M059J (cell line): ENCODE measurements at places on chromosomes 12 and 14.

DNA sequence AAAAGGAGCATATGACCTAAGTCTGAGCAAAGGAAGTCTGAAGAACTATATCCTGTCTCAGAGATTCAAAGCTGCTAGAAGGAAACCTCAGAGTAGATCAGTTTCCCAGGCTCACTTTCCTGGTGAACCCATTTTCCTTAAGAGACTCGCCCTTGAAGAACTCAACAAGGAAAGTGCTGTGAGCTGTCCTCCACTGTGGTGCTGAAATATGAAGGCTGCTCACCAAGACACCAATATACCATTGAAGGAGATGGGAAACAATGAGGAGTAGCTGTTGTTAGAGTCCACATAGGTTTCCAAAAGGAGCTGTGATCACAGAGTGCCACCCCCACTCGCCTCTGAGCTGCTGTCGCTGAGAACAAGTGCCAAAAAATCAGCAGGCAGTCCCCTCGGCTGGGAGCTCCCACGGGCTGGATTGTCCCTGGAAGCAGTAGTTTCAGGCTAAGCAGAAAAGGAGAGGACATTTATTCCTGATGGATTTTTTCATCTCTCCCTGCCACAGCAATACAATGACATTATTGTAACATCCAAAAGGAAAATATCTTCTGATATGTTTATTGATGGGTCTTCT, 282.1 kb downstream of the RPS29 start:
- DNase-seq, result peak; percentile 2

DNA sequence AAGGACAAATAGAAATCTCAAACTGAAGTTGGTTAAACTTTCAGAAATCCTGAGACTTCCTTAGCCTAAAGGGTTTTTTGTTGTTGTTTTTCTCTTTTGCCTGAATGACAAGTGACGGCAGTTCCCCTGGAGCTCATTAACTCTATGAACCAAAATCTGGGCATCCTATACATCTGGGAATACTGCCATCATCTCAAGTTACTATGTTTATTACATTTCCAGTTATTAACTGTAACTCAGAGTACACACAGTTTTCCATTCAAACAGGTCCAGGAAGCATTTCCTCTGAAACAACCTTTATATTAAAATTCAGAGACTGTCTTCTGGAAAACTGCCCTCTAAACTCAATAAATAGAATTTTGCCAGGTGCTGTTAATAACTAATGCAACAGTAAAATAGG, 55.6 kb upstream of the CDKL1 start:
- peak; percentile 42 for DNase-seq

DNA sequence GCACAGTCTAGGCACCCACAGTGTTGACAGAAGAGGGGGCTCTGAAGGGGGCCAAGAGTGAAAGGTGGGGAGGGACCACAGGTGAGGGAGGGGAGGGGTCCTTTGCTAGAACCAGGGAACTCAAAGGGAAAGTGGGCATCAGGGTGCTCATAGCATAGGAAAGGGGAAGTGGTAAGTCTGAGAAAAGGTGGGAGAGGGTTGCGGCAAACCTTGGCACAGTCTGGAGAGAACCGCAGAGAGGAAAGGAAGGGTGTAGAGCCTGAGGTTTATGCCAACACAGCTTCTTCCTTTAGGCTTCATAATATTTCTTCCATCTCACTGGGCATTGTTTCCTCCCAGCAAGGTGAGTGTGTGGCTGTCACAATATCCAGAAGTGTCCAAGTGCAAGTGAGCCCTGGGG, 11.5 kb upstream of the PLEK2 start:
- DNase-seq, result no peak

GRCh38 chr12:57127726-57128518, at the start of gene LRP1:
Gene LRP1, plus strand, starts transcription at chr12:57128483. Its CDS starts 482 bp downstream, at chr12:57128965.
- DNase-seq, result peak; percentile 79

DNA sequence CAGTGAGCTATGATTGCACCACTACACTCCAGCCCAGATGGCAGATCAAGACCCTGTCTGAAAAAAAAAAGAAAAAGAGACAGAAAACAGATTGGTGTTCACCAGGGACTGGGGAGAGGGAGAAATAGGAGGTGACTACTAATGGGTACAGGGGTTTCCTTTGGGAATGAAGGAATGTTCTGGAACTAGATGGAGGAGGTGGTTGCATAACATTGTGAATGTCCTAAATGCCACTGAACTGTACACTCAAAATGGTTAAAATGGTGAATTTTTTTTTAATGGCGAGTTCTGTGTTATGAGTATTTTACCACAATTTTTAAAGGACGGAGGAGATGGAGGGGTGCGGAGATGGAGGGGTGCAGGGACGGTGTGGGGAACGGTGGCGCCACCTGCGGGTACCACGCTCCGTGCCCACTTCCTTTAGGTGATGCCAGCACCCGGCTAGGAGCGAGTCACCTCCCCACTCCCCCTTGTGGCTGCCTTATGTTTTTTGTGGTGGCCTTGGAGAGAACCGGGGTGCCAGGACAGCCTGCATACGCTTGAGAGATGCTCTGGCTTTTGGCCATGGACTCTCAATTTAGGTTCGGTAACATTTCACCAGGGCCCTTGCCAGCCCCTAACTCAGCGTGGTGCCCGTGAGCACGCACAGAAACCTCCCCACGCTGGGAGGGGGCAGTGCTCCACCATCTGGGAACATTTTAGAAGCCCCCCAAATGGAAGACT, 16.1 kb downstream of the UBC start:
- DNase-seq, result peak; percentile 81

DNA sequence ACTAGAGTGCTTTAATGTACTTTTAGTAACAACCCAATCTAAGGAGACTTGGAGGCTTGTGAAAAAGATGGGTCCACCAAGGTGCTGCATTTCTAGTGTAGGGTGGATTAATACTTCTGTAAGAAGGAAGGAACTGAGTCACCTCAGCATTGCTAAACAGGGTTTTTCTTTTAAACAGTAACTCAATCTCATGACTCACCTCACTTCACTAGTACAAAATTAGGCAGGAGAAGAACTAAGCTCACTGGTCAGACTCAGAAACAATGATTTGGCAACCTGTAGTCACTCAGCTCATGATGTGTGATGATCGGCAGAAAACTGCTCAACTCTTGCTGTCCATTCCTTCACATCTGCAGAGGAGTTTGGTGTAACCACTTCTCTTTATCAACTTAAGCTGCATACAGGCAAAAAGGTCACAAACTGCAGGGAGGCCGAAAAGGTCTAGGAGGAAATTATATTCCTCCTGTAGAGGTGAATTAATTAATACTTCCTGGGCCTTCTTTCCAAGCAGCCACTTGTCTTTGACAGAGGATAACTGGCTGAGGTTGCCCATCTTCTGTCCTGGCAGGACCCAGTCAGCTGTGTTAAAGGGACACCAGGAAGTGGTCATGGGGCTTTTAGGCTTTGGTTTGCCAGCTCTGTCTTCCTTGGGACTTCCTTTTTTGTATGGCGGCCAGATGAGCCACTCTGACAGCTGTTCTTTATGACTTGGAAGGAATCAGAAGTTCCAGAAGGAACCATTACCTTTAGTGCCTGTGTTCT, 466.9 kb downstream of the FUT8 start:
- peak; percentile 65 for DNase-seq

DNA sequence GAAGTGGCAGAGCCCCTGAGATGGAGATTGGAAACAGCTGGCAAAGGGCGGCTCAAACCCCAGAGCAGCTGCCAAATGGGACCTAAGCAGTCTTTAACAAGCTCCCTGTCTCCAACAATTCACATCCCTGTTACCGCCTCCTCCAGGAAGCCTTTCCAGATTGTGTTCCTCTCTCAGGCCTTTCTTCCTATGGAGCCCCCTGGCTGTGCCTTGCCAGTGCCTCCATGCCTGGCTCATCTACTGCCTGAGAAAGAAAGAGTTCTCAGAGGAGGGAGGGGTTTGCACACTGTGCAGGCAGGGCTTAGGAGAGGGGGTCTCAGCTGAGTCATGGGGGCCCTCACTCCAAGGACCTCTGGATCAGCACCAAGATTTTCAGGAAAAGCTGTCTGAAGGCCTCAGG, 8.8 kb upstream of the KRT74 start:
- no peak for DNase-seq

- no peak for DNase-seq
These were observed 33.4 kb upstream of the TMTC1 start for GRCh38 chr12:29816874-29817725.

DNA sequence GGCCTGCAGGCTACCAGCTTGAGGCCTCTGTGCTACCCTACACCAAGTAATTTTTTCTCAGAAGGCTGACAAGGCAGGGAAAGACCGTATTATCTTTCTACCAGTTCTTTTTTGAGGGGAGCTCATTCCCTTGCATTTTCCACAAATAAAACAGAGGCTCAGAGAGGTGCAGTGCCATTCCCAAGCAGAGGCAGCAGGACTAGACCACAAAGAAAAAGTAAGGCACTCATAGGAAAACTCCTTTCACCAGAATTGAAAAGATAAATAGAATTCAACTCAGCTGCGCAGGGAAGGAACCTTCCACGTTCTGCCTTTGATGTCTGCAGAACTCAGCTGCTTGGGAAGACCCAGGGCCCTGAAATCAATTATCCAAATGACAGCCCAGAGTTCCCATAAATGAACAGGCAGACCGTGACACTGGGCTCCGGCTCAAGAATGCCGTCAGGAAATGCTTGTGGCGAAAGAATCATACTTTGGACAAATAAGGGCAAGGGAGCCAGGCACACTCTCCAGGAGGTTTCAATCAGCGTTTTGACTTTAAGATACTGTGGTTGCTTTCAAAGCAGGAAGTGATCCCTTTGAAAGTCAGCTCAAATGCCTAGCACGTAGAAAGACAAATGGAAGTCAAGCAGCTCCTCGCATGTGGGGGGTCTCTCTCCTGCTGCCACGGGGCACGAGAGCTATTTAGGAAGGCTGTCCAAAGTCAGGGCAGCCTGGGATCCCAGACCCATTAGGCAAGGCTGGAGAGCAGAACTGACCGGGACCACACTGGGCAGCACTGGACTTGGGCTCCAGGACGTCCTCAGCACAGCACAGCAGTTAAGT, 14.0 kb downstream of the KCTD10 start:
- DNase-seq, result peak; percentile 98

GRCh38 chr12:48997719-48998496, 1.3 kb downstream of the DDN start:
- no peak for DNase-seq
